Choroid plexus epithelial cell (primary cell): ENCODE measurements at places on chromosomes 2 and 18.

DNA sequence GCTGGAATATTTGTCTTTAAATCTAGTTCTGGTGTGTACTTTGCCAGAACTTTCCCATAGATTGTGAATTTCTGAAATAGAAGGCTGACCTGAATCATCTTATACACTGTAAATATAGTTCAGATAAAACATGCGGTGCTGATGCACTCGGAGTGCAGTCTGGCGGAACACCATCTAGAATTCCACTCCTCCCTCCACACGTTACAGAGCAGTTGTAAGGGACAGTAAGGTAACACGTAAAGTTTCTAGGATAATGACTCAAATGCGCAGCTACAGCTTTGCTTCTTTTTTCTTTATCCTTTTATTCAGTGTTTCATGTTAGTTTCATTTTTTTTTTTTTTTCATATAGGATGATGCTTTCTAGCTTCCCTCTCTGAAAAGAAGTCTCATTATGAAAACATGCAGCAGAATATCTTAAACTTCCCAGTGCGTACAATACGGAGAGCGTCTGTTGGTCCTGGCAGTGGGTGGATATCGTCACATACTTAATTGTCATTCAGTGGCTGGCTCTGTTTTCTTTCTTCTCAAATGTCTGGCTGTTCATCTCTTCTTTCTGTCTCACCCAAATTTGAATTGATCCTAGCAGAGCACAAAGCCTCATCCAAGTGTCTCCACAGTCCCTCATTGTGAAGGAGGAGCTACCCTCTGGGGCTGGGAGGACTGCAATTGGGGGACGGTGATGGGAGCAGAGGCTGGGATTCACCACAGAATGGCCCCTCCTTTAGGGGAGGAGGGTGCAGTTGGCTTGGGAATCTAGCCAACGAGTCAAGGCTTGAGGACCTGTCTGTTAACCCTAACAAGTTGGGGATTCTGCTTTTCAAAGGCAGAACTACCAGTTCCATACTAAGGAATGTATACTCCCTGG, 138.8 kb downstream of the MYT1L start:
- no peak for DNase-seq

- DNase-seq: no peak
Measured at GRCh38 chr2:137357634-137358033, 592.3 kb downstream of the THSD7B start.

DNA sequence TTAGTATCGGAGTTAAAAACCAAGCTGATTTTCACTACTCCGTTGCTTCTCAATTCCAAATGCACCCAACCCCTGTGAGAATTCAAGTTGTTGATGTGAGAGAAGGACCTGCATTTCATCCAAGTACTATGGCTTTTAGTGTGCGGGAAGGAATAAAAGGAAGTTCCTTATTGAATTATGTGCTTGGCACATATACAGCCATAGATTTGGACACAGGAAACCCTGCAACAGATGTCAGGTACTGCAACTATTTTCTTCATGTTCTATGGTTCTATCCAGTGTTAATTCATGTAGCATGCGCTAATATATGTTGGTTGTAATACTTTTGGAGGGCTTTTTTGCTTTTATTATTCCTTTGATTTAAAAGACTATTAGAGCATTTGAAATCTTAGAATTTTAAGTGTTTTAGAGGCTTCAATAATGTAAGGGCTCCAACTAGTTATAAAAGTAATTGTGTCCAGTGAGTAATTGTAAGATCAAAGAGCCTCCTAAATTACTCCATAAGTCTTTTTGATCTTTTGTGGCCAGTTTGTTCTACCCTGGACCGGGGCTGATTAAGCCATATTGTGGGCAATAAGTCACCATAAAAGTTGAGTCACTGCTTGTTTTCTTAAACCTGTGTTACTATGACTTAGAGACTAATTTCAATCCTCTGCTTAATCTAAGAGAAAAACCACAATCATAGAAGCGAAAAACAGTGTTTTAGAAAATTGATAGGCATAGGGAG, 22.9 kb downstream of the DSG4 start:
- peak; percentile 42 for DNase-seq

DNA sequence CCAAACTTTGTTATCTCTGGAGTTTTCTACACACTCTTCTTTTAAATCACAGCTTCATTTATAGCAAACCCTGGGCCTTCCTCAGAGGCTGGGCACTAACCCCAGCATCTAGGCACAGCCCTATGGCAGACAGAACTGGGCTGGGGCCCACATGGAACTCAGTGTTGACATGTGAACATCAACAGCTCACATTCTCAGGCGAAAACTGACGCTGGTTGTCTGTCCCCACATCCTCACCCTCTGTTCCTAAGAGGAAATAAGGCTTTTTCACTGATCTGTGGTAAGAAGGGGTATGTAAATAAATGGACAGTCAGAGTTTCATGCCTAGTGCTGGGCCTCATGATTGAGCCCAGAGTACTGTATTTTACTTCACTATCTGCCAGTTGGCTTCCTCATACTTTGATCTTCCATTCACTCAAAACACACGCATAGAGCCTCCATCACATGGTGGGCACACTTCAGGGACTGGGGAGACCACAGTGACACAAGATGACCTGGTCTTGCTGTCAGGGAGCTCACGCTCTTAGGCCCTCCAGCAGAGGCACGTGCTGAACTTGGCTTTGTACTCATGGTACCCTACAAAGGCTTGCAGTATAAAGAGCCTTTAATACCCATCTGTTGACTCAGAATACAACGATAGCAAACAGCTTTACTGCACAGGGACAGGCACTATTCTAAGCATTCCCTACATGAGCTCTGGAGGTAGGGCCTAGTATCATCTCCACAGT, 43.0 kb downstream of the EFEMP1 start:
- peak; percentile 69 for DNase-seq

GRCh38 chr18:74040459-74041332, 106.9 kb downstream of the FBXO15 start:
- DNase-seq: peak; percentile 52

DNA sequence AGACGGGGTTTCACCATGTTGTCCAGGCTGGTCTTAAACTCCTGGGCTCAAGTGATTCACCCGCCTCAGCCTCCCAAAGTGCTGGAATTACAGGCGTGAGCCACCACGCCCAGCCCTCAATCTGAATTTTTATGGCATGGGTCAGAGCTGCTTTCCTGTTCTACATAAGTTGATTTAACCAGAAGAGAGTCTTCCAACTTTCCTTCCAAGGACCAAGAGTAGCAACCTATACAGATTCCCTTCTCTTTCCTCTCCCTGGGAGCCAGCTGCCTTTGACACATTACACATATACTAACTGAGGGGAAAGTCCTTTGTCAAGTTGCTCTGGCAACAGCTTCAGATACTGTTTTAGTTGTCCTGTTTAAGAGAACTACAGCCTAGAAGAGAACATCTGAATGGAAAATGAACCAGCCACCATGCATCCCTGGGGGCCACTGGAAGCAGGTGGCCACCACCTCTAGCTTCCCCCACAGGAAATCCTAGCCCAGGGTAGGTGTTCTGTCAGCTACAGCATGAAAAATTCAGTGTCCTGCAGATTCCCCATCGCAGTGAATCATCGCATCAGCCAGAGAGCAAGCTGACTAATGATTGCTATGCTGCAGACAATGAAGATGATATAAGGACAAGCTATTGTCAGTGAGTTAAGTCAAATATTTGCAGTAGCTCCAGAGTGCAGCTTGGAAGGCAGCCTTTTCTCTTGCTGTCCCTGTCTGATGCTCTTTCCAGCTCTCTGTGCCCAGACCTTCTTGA, 62.9 kb downstream of the POMC start:
- peak; percentile 34 for DNase-seq

GRCh38 chr2:199596549-199596948, 138.8 kb upstream of the SATB2 start:
- DNase-seq: peak; percentile 27

DNA sequence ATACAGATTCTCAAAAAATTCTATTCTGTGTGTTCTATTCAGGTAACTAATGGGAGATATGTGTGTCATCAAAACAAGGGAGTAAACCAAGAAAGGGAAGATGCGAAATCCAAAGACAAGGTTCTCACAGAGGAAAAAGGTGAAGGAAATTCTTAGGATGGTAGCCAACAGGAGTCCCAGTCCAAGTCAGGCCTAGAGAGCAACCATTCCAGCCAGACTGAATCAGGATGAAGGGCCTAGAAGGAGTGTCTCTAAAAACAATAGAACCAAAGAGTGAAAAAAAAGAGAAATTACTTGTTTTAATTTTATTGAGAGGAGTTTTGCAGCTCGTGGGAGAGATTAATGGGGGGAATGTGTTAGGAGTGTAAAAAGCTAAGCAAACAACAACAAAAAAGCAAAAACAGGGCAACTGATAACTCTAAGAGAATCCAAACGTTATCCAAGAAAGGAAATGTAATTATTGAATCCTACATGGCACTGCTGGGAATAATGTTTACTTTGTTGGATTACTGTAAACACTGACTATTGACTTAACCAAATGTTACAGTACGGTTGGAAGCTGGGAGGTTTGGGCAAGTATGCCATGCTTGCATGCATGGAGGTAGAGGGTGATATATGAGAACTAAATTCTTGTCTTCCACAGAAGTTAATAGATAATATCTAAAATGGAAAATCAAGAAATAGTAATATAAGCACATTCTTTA, 12.3 kb downstream of the MAP3K20 start:
- no peak for DNase-seq

DNA sequence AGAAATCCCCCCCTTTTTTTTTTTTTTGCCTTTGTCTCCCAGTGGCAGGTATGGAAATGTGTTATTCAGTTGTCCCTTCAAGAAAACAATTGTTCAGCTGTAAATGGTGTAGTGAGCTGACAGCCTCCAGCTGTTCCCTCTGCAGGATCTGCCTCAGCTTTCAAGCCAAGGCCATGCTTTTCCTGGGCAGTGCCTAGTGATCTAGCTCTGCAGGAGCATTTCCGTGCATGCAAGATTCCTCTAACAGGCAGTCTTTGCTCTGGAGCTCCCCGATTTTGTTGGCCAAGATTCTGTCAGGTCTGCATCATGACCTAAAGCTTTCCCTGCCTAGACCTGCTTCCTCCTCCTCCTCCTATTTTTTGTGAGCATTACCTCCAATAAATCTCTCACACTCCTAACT, 300.7 kb upstream of the UBE2E3 start:
- DNase-seq: peak; percentile 18
